ENCODE measurements at places on chromosomes 2 and 18.

- no peak for DNase-seq
Measured at GRCh38 chr2:237132799-237133198, 47.1 kb downstream of the COPS8 start.

DNA sequence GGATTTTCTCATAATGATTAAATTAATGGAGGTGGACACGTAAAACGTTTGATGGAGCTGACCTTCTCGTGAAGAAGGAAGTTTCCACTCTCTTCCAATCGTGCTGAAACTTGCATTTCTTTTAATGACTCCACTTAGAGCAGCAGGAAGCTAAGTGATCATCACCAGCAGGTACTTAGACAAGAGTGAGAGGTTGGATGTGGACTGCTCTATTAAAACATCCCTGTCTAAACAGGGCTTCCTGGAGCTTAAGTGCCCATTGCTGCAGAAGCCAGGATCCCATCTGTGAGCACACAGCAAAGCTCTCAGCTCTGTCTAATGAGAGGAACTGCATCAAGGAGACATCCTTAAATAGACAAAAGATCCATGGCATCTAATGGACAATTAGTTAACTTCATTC lies 1539.5 kb upstream of the CELF4 start:
- no peak for DNase-seq

DNA sequence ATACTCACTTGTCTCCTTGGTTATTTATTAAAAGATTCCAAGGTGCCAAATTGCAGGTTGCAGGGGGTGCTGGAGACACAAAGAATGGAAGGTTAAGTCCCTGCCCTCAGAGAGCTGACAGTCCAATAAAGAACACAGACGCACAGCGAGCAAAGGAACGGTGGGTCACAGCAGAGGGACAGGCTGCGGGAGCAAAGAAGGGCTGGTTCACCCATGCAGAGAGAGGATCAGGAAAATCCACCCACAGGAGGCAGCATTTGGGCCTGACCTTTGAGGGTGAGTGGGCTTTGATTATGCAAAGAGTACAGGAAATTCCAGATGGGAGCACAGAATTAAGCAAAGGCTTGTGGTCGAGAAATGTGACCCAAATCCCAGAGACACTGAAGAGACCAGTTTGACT lies 45.0 kb downstream of the ZBTB7C start:
- no peak for DNase-seq

DNA sequence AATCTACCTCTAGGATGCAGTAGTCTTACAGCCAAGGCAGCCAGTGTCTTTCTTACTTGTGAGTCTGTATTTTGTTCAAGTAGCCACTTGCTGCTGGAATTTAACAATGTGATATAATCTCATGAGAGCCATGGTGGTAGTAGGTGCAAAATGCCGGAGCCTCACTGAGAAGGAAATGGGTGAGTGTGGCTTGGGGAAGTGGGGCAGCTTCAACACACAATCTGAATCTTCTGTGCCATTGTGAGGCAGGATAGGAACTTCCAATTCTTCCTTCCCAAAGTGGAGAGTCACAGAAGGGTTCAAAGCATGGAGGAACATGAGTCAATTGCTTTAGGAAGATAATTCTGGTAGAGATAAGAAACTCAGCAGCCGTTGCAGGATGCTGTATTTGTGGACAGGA lies 158.7 kb upstream of the APCDD1 start:
- no peak for DNase-seq

- DNase-seq: no peak
Measured at GRCh38 chr2:44107974-44108373, 60.7 kb upstream of the PPM1B start.

GRCh38 chr2:190964170-190964795 lies 49.7 kb downstream of the STAT1 start:
- DNase-seq: no peak

- peak; percentile 31 for DNase-seq
Measured at GRCh38 chr18:49250816-49251388, 209.5 kb downstream of the DYM start.

- peak; percentile 27 for DNase-seq
Measured at GRCh38 chr2:12498704-12499103, 218.0 kb upstream of the TRIB2 start.

- no peak for DNase-seq
Measured at GRCh38 chr2:27243391-27244130, 19.3 kb downstream of the SLC30A3 start.

DNA sequence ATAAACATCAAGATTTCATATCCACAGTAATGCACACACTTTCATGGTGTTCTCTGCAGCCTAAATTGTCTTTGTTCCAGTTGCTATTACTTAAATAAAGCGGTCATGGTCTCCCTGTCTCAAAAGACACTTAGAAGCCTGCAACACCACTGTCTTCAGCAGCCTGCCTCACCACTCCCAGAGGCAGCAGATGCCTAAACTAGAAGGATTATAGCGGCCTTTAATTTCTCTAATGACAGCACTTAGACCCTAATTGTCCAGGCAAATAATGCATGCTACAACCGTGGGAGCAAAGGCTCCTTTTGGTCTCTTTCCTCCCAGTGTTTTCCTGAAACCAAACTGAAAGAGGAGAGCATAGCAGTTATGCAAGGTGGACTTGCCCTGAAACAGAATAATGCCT lies 248.8 kb upstream of the SLC39A10 start:
- no peak for DNase-seq

DNA sequence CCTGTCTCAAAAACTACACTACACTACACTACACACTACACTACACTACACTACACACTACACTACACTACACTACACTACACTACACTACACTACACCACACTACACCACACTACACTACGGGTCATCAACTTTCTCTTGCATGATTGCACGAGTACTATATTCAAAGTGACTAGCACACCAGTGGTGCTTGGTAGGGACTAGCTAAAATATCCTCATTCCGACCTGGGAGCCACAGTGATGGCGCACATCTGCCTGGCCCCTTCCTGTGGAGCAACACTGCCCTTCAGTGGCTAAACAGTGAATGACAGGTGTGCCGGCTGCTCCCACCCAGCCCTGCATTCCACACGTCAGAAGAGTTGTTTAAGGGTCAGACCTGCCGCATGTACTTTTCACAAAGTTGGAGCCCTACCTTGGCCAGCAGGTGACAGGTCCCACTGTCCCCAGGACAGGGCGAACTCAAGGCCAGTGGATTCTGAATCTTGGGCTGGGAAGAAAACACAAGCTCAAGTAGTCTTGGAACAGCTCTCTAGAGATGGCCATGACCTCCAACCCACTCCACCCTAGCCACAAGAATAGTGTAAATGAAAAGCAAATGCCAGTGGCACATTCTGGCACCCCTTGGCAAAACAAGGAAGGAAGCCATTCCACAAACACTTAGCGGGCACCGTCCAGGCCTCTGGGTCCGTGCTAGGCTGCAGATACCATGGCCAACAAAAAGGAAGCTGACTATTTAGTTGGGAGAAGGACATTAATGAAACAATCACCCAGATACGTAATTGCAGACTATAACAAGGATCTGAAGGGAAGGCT lies 79.7 kb upstream of the MSH2 start:
- DNase-seq: peak; percentile 56

GRCh38 chr2:129923265-129924091 lies 56.0 kb upstream of the RAB6C start:
- peak; percentile 55 for DNase-seq

DNA sequence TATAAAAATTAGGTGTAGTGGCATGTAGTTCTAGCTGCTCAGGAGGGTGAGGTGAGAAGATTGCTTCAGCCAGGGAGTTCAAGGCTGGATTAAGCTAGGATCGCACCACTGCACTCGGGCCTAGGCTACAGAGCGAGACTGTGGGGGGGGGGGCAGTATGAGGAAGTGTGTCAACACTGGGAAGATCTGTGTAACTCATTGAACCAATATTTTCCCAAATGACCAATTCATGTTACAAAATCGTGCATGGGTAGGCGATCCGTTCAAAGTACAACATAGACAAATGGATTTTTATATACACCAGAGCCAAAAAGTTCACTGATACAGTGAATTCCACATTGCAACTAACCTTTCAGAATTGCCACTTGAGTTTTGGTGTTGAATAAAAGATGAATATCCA lies 8.1 kb downstream of the SMAD4 start:
- DNase-seq: no peak

Measured in brain microvascular endothelial cell (primary cell).